Fibroblast of lung (primary cell): ENCODE measurements at places on chromosomes 1 and 21.

- no peak for DNase-seq
Observed at GRCh38 chr1:48055876-48056764, 58.9 kb upstream of the TRABD2B start.

- peak; percentile 81 for DNase-seq
Observed at GRCh38 chr1:24393892-24394291, 19.7 kb downstream of the STPG1 start.

GRCh38 chr1:194045416-194045815, 859.0 kb upstream of the B3GALT2 start:
- DNase-seq = peak; percentile 73

DNA sequence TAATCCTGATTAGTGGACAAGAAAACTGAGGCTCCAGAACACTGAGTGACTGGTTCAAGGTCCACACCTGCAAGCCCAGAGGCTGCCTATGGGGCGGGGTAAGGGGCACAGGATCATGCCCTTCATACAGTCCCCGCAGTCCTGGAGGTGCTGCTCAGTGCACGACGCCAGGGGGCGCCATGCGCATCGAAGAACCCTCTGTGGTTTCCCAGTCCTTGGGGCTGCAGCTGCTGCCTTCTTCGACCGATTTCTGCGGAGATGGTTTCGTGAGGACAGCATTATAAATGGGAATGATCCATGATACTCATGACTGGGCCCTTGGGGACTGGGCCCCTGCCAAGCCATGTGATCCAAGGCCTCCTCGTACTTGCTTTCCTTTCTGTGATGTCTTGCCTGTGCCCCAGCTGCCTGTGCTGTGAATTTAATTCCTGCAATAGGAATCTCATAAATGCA, 37.1 kb upstream of the ARHGEF10L start:
- DNase-seq = peak; percentile 75

DNA sequence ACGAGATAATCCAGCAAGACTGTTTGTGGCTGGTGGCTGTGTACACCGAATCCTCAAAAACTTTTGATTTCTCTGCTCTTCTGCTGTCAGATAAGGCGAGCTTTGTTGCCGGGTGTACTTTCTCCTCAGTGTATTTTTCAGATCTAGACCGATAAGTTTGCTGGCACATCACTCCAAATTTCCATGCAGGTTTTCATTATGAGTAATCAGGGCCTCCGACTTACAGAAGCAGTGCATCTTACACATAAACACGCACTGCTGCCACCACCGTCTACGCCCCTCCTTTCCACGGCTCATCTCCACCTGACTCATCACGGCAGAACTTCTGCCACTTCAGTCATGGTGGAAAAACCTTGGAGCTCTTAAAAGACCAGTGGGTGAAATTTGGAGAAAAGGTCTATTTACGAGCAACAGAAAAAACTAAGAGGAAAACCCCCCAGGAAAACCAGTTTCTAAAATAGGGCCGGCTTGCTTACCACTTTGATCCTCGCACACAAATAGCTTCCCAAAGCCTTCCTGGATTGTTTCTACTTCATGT, 7.7 kb downstream of the ZBTB21 start:
- DNase-seq = peak; percentile 98

DNA sequence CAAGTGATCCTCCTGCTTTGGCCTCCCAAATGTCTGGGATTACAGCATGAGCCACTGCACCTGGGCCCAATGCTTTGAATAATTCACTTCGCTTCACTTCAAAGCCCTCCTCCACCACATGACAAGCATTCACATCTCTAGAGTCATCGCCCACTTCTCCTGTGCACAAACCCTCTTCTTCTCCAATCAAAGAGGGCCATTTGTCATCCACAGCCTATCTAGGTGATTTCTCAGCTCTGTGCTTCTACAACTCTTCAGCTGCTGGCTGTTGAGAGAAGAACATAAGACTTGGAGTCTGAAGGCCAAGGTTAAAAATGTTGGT, 20.1 kb upstream of the PSMB2 start:
- no peak for DNase-seq

DNA sequence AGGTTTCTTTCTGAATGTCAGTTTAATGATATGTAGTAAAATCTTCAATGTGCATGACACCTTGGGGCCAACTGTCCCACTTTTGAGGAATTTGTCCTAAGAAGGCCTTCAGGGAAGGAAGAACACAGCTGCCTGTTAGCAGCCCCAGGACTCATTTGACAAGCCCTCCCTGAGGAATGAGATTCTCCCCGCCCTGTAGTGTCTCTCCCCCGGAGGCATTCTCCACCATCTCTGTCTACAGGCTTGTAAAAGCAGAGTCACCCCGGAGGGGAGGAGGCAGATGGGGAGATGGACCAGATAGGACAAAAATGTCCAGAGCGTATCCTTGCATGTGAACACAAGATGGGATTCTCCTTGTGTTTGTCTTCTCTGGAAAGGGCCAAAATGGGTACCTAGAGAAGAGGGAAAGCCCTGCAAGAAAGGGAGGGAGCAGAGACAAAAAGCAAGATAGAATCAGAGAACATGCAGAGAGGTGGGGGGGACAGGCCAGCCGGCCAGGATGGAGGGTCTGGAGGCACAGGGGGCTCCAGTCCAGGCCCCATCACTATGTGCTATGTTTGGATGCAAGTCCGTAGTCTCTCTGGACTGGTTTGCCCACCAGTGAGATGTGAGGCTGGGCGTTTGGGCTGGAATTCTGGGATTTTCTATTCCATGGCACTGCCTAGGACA, 12.0 kb upstream of the WNT3A start:
- no peak for DNase-seq
